ENCODE measurements at places on chromosomes 11 and 22.

DNA sequence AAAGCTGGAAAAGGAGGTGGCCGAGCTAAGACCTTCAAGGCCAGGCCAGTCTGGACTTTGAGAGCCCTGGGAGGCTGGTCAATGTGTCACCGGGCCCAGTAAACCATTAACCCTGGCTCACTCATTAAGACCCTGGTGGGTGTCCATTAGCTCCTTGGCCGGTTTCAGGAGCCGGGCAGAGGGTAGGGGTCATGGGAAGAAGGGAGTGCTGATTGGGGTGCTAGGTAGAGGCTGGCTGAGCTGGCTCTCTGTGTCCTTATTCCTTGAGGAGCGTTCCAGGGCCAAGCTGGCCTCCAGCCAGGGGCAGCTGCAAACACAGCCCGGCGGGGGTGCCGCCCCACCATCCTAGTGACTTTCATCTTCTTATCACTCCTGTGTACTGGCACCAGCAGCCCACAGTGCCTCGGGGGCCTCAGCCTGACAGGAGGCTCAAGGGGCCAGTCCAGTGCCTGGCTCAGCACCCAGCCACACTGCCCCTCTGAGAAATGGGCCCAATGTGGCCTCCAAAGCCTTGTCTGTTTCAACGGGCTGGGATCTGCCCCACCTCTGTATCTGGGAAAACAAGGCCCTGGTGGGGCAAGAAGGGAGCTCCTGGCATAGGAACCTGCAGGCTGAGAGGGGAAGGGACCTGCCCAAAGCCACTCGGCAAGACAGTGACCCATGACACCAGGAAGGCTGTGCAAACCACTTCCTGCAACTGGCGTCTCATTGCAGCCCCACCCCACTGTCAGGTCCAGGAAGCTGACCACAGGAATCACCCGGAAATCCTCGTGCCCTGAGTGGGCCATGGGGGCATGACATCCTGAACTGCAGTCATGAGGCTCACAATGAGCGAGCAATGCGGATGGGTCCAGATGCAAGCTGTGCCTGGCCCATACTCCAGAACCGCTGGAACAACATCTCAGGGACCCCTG, 15.1 kb upstream of the RGL4 start:
- no peak for DNase-seq

- DNase-seq, result no peak
These were observed at the start of gene MFNG for GRCh38 chr22:37486224-37486845. TSS of gene MFNG (minus strand) at chr22:37486384. CDS start at chr22:37486177, 207 bp downstream.

- DNase-seq, result no peak
These were observed 2.1 kb upstream of the PTPRCAP start for GRCh38 chr11:67439321-67440228.

DNA sequence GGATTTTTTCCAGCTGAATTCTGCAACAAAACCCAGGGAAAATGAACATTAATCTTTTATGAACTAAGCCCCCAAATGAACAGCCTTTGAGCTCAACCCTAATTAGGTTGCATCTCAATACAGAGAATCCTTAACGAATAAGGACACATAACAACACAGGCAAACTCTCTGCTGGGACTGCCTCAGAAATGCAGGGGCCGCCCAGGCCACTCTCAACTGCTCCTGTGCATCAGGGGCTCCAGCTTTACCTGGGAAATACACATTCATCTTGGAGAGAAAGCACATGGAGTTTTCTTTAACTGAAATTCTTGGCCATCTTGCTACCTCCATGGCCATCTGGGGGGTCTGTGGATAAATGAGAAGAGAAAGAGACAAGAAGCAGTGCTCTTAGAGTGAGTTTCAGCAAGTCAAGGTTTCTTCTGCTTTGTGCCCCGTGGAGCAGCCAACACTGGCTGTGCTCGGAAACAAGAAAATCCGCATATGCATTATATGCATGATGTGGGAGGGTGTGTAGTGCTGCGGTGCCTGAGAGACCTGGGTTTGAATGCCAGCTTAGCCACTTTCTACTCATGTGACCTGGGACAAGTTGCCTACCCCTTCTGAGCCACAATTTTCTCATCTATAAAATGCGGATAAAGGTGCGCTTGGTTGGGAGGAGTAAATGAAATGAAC, 81.9 kb upstream of the RCN1 start:
- no peak for DNase-seq

GRCh38 chr11:92111287-92111686, 113.3 kb upstream of the FAT3 start:
- DNase-seq, result no peak

DNA sequence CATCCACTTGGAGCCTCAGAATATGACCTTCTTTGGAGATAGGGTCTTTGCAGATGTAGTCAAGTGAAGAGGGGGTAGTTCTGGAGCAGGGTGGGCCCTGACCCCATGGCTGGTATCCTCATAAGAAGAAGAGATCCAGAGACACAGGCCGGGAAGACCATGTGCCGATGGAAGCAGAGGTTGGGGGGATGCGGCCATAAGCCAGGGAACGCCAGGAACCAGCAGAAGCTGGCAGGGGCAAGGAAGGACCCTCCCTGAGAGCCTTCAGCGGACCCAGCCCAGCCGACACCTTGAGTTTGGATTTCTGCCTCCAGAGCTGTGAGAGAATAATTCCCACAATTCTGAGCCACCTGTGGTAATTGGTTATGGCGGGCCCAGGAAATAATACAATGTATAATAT, 26.1 kb upstream of the SMIM38 start:
- DNase-seq, result no peak

DNA sequence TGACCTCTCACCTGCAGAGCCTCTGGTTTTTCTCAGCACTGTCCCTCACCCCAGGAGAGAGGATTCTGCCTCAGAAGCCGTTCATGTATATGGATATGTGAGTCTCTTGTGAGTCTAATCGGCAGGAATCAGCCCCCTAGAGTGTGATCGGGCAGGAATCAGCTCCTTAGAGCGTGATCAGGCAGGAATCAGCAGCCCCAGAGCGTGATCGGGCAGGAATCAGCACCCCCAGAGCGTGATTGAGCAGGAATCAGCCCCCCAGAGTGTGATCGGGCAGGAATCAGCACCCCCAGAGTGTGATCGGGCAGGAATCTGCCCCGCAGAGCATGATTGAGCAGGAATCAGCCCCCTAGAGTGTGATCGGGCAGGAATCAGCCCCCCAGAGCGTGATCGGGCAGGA, 80.0 kb upstream of the EIF3D start:
- DNase-seq, result no peak

GRCh38 chr11:91700854-91701253, 523.8 kb upstream of the FAT3 start:
- DNase-seq, result no peak

DNA sequence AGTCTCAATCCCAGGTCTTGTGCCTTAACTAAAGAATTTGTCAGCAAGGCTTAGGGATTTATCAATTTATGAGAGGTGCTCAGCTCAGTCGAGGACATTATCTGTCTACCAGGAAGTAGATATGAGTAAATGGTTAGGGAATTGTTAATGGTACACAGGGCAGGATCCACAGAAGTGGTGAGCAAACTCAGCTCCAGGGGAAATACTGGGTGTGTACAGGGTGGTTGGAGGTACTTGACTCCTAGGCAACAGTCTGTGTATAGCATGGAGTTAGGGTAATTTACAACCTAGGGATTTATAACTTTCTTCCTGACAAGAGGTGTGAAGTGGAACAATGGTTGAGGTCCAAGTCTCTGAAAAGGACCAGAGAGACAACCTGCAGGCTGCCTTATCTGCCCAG, 123.4 kb upstream of the OR9Q1 start:
- no peak for DNase-seq

DNA sequence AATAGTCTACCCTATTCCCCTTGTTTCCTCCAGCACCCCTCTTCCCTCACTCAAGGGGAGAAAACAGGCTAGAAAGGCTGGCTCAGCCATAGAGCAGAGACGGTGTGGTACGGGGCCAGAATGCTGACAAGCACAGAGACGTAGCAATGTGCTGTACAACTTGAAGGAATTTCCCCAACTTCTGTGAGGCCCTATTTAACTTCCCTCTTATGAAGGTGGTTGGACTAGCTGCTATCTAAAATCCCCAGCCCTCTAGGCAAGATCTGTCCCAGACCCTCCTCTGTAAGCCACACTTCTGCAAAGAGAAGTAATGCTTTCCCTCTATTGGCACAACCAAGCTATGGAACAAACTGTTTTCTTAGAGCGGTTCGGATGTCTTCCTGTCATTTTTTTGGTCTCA, 37.8 kb downstream of the PLEKHA7 start:
- DNase-seq, result no peak

DNA sequence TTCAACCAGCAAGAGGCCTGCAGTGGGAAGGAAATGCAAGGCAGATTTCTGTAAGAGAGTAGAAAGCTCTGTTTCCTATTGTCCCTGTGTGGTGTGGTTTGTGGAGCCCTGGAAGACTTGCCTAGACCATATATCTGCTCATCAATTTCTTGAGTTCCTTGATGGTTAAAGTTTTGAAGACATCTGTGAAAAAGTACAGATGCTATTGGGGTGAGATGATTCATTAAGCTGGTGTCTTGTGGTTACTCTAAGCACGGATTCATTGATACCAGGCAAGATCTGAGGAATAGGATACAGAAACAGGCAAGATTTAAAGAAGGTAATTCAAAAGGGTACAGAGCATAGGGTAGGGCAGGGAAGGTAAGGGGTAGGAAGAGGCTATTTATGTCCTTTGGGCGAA, 275.8 kb upstream of the SESN3 start:
- DNase-seq, result no peak

DNA sequence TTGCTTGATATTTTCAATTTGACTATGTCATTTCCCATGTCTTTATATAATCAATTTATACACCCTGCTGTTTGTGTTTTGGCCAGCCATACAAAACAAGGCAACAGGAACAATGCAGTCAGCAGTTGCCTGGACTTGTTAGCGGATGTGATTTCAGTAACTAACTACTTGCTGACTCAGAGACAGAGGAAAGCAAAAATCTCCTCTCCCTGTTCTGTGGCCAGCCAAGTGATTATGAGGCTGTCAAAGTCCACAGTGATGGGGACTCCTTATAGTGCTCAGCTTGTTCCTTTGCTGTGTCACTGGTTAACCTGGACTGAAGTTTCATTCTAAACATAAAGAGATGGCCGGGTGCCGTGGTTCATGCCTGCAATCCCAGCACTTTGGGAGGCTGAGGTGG, 32.6 kb upstream of the APLP2 start:
- DNase-seq, result no peak

All from GOT3 (cell line).